Stimulated activated CD8-positive, alpha-beta memory T cell treated with anti-CD3 and anti-CD28 coated beads, Interleukin-2, amount 100 ng/mL, for 1 hour (primary cell): ENCODE measurements at places on chromosomes 12 and 14.

DNA sequence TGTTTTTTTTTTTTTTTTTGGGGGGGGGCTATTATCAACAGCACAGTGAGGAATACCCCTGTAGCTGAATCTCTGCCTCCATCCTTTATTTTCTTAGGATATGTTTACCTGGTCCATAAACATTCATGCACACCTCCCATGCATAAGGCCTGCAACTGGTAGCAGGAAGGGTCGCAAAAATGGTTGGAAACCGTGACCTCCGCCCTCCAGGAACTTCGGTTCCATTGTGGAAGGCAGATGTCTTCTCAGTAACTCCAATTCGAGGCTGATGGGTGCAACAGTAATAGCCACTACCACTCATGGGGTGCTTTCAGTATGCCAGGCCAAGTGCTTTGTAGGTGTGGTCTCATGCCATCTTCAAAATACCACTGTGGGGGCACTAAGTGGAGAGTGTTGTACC, 40.2 kb downstream of the ACACB start:
- DNase-seq, result no peak

GRCh38 chr12:69739287-69740191, 879 bp downstream of the RAB3IP start:
- DNase-seq, result peak; percentile 35

GRCh38 chr12:130728158-130729058, 12.3 kb upstream of the RIMBP2 start:
- DNase-seq, result no peak

DNA sequence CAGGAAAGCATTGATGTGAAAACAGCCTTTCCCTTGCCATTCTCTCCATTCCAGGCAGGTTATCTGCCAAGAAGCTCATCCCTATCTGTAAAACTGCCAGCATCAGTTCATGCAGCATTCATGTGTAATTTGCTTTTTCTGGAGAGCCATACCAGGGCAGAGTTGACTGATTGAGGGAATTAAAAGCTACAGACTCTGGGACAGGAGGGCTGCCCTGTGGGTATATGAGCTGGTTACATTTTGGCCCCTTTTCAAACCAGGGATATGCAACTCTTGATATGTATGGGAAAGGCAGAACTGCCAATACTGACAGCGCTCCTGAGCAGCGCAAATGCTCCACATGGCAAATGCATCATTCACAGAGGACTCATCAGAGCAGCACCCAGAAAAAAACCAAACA, 53.7 kb downstream of the SYT1 start:
- no peak for DNase-seq

- DNase-seq, result no peak
Observed at GRCh38 chr12:66398931-66399910, 96.9 kb downstream of the HELB start.

DNA sequence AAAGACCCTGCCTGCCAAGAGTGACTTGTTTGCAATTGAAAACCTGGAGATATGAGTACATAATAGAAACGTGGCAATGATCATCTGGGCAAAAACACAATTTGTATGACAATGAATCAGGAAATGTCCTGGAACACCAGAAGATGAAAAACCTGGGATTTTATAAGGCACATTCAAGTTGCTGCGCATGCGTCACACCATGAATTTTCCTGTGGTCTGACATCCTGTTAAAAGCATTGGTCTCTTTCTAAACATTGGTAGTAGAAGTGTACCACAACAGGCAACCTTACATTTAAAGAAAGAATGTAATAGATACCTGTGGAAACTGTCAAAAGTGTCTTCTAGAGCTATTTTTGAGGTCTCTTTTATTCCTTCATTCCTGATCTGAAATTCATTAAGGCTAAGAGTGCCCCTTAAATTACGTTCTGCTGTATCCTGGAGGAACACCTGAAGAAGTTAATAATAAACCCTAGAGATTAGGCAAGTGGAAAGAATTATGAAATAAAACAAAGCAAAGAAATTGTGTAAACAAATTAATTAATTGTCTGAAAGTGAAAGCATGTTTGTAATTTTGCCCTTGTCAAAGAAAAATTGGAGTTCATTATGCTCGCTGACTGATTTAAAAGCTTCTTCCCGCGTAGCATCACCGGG, 676.5 kb downstream of the DIO2 start:
- DNase-seq, result no peak

DNA sequence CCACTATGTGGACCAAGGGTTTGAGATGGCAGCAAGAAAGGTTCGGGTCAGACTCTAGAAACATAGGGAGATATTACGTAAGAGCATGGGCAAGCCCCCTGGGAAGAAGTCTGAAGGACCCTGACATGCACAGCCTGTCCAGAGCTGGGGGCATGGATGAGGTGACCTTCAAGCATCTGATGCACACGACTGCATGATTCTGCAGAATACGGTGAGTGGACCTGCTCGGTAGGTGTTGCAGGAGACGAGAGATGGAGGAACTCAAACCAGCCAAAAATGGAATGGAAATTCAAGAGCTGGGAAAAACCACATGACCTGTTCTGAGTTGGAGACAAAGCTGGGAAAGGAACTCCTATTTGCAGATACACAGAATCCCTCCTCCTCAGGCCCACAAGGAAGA, 43.6 kb downstream of the ANO2 start:
- no peak for DNase-seq
